Fibroblast of lung (primary cell): ENCODE measurements at places on chromosomes 5 and 9. TPM values are rescaled to one million over a fixed set of nuclear protein-coding genes. Genes with fewer than 3 reads are reported as not detected.

Gene TGFBI
- 270 and 398 TPM in 2 replicates for total RNA-seq

Gene LCN10
- total RNA-seq, result not detected in 2 replicates

Gene OBP2B
- total RNA-seq, result not detected in 2 replicates

Gene PRDM9
- not detected in 2 replicates for total RNA-seq

Gene FAM78A
- 0.33 and 0.51 TPM in 2 replicates for total RNA-seq

Gene INSL6
- total RNA-seq, result not detected in 2 replicates

Gene EDIL3
- total RNA-seq, result 9.2 and 12.1 TPM in 2 replicates

Gene FYB1
- under 0.01 TPM in 1 of 2 replicates, not detected in the other for total RNA-seq

Gene CBY3
- total RNA-seq, result not detected in 2 replicates

Gene TPPP
- 0.17 and 0.26 TPM in 2 replicates for total RNA-seq

Gene ACOT12
- 0.26 and 2.0 TPM in 2 replicates for total RNA-seq

Gene OTULINL
- total RNA-seq, result under 0.01 and 0.17 TPM in 2 replicates

Gene PCDHB16
- total RNA-seq, result 0.51 and 1.5 TPM in 2 replicates

Gene FKBP15
- total RNA-seq, result 12.8 and 21.0 TPM in 2 replicates
